ENCODE measurements at places on chromosomes 12 and 14.

DNA sequence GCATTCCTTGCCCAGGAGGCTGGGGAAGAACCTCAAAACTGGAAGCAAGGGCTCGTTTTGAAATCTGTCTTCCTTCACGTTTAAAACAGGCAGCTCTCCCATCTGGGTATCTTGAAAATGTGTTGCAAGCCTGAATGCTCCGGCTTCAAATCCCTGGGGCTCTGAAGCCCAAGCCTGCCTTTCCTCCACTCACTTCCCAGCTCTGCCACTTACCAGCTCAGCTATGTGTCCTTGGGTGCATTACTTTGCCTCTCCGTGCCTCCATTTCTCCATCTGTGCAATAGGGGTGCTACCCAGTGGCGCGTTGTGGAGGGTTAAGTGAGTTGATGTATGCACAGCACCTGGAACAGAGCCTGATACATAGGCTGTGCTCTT is 97.6 kb downstream of the GCH1 start:
- DNase-seq, result no peak

- DNase-seq, result no peak
These were observed 156.8 kb downstream of the PDZRN4 start for GRCh38 chr12:41344776-41345470.

DNA sequence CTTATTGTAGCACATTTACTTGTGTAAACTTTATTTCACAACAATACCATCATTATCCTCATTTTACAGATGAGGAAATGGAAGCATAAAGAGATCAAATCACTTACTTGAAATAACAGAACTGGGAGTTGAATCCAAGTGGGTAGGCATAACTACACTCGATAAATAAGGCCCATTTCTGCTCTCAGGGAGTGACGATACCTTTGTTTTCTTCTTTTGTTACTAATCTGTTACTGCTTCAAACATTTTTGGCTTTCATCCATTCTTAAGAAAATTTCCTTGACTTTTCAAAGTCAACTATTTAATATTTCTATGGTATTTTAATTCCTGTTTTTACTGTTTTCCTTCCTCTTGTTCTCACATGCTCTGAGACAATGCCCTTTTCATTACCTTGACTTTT is 201.6 kb downstream of the ATP23 start:
- DNase-seq, result no peak

DNA sequence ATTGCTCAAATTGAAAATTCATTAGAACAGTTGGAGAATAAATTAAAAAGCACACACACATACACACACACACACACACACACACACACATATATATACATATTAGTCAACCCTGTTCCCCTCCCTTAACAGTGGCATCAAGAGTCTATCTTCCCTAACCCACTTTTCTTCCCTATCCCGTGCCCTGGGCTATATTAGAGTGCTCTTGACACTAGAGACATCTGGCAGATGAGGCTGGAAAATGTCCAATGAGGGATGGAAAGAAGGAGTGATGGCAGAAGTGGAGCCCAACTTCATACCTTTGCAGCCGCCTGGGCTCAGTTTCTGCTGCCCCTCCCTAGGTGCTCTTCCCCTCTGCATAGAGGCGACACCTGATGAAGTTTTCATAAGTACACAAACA is 172.4 kb upstream of the NUDT4 start:
- DNase-seq, result no peak

- no peak for DNase-seq
These were observed 84.9 kb downstream of the DUSP6 start for GRCh38 chr12:89267404-89267803.

- DNase-seq, result no peak
These were observed 16.6 kb downstream of the ZFYVE21 start for GRCh38 chr14:103731916-103732867.

- DNase-seq, result no peak
These were observed 840 bp downstream of the DHRS7 start for GRCh38 chr14:60164404-60164711.

DNA sequence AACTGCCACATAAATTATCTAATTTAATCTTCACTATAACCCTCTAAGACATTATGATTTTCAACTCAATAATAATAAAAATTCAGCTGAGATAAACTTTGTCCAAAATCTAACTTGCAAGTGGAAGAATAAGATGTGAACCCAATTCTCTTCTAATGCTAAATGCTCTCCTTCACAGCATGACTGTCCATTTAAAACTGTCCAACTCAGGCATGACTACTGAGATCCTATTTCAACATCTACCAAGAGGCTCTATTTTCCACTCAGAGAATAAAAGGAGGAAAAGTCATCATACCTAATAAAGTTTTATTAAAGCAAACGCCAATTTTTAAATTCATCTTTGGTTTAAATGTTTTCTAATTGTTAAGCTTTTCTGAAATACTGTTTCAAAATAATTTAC is 183.6 kb downstream of the MED13L start:
- DNase-seq, result no peak

DNA sequence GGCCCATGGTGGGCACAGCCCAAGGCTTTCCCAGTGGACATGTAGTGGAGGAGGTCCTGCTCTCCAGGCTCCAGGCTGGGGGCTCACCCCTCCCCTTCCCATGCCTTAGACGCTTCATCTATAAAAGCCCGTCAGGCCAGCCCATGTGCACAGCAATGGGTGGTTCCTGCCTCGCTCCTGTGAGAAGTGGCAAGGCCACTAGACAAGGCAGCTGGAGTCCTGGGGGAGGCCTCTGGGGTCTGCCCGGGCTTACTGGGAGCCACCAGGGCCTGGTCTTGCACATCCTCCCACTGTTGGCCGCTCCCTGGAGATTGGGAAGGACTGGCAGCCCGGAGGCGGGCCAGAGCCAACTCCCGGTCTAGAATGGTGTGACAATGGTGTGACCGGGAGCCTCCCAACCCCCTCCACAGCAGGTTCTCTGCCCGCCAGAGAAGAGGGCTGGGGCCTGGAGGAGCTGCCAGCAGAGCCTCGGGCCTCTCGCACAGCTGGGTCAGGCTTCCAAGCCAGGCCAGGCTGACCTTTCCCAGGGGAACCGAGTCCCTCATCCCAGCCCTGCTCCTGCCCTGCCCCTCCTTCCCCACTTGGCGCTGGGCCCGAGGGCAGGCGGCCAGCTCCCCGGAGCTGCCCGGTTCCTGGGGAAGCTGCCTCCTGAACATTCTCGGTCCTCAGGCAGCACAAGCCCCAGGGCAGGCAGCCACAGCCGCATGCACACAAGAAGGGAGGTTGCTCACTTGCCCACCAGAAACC is 97.9 kb downstream of the RFLNA start:
- DNase-seq, result peak; percentile 84

DNA sequence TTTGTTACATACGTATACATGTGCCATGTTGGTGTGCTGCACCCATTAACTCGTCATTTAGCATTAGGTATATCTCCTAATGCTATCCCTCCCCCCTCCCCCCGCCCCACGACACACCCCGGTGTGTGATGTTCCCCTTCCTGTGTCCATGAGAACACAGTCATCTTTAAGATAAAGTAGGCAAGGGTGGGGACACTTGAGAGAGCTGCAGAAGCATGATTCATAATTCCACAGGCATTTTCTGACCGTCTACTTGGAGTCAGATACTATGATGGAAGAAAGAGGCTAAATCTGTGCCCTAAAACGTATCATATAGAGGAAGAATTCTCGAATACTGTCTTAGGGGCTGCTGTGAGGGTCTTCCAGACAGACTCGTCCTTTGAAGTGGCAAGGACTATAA is 145.9 kb upstream of the VASH1 start:
- DNase-seq, result no peak

- DNase-seq, result no peak
These were observed 261.0 kb downstream of the DACT1 start for GRCh38 chr14:58898655-58899316.

DNA sequence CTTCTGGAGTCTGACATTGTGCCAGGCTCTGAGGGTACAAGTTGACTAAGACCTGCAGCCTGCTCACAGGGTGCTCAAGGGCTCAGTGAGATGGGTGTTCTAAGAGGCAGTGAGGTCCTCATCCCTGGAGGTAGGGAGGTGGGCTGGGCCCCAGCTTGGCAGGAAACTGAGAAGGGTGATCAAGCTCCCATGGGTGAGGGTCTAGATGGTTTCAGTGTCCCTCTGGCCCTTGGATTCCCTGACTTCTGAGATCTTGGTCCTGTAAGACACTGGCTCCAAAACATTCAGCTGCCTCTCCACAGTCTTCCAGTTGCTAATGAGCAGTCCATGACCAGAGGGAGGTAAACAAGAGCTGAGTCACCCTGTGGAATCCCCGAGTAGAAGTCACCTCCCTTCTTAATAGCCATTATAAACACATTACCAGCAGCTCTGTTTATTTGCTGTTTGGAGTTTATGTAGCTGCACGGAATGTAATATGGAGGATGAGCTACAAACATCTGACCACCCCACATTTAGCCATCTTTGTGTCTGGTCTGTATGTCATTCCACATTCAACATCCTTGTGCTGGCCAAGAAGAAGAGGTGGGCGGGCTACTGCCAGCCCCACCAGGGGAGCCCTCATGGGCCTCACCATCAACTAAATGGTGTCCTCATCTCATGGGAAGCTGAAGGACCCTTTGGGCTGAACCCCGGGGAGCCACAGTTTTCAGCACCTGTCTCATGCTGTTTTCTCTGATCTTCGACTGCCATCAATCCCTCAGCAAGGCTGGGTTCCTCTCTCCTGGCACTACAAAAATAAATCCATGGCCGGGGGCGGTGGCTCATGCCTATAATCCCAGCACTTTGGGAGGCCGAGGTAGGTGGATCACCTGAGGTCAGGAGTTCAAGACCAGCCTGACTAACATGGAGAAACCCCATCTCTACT is 37.2 kb upstream of the BDKRB2 start:
- DNase-seq, result no peak

DNA sequence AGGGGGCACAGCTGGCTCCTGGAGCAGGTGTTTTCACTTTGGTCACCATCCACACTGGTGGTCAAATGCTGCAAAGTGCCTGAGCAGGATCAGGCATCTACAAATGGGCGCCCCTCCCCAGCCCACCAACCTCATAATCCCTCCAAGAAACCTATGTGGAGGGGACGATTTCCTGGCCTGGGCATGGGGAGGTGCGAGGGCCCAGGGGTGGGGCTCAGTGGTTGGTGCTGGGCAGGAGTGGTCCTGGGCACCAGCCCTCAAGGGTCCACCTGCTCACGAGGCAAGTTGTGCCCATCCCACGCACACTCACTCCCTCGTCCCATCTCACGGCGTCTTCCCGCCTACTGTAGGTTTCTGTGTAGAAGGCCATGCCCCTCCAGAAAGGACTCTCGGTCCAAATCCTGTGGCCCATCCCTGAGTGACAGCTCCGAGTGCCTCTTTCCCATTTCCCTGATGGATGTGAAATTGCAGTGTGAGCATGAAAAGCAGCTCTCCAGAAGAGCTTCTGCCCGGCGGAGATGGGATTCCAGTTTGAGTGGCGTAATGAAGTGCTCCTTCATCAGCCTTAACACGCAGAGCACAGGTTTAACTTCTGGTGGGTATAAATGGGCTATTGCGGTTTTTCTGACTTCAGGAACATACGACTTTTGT is 36.9 kb downstream of the SLC15A4 start:
- no peak for DNase-seq

- no peak for DNase-seq
These were observed 50.9 kb upstream of the BCL7A start for GRCh38 chr12:121970581-121971300.
